GM23338 (cell line): ENCODE measurements at places on chromosomes 7 and 10.

DNA sequence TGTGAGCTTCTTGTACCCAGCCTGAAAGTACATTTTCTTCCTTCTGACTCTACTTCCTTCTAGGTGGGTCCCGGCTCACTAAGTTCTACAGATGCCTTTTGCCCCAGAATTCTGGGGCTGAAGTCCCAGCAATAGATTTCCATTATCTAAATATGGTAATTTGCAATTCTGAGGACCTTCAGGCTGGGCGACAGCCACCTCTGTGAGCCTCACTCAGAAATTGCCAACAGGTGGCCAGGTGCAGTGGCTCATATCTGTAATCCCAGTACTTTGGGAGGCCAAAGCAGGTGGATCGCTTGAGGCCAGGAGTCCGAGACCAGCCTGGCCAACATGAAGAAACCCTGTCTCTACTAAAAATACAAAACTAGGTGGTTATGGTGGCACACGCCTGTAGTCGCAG is 23.7 kb downstream of the CREM start:
- DNase-seq, result no peak

DNA sequence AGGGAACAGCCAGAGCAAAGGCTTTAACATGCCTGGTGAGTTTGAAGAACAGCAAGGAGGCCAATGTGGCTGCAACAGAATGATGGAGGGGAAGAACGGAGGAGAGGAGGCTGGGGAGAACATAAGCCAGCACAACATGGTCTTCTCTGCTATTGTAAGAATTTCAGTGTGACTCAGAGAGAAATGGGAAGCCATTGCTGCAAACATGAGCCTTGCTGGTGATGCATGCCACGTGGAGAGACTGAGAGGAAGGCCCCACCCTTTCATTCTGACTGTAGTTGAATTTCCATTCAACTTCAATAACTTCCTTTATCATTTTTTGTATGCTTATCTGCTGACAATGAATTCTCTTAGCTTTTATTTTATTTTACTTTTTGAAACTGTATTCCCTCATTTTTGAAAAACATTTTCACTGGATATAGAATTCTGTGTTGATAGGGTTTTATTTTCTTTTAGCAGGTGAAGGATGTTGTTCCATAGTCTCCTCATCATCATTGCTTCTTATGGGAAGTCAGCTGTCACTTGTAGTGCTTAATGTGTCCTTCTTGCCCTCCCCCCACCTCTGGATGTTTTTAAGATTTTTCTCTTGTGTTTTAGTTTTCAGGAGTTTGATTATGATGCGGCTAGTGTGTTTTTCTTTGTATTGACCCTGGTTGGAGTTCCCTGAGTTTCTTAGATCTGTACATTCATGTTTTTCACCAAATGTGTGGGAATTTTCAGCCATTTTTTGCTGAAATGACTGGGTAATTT is 46.4 kb upstream of the LEP start:
- no peak for DNase-seq

GRCh38 chr7:84144935-84145334 is 49.7 kb downstream of the SEMA3A start:
- DNase-seq, result peak; percentile 45

GRCh38 chr7:114102131-114102530 is 183.3 kb upstream of the PPP1R3A start:
- no peak for DNase-seq

- no peak for DNase-seq
Measured at GRCh38 chr10:112535531-112535951, 88.5 kb downstream of the VTI1A start.

GRCh38 chr10:63455507-63455906 is 10.3 kb downstream of the JMJD1C start:
- DNase-seq, result no peak

DNA sequence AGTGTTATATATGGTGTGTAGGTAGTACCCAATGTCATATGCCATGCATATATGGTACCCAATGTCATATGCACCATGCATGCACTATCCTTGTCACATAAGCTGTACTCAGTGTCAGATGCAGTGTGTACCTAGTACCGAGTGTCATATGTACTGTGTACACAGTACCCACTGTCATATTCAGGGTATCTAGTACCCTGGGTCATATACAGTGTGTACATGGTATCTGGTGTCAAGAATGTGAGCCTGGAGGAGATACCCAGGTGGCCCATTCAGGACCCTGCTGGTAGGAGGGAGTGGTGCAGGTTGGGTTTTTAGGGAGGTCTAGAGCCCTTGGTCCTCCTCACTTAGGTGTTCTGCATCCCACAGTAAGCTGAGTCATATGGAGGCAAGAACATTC is 1.8 kb downstream of the ZMYND11 start:
- DNase-seq, result peak; percentile 76

DNA sequence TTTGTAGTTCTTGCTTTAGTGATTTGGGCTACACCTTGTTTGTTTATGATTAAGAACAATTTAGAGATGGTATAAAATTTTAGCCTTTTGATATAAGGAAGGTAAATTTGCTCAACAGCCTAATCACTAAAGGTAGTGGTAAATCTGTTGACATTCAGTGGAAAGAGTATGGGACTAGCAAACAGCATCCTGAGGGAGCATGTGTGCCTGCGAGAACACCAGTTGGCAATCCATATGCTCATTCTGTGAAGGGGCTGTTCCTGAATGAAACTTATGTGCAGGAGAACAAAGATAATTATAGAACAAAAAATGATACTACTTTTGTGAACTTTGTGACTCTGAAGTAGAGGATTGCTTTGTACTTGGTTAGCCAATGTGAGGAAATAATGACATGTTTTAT is 44.0 kb downstream of the CAPZA2 start:
- no peak for DNase-seq

GRCh38 chr7:109178342-109178741 is 608.7 kb downstream of the DNAJB9 start:
- DNase-seq, result no peak

DNA sequence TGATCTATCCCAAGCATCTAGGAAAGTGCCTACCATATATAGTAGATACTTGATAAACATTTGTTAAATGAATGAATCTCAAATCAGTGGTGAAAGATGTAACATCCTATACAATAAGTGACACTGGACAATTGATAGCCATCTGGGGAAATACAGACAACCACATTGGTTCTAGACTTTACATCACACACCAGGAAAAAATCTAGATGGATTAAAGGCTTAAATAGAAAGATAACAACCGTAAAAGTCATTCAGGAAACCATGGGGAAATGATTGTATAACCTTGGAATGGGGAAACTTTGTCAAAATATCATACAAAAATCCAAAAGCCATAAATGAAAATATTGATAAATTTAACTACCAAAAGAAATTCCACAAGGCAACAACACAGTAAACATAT is 7.0 kb upstream of the GARIN1A start:
- DNase-seq, result no peak

- no peak for DNase-seq
Measured at GRCh38 chr7:135584362-135585353, 26.9 kb downstream of the NUP205 start.

- DNase-seq, result no peak
Measured at GRCh38 chr7:70458745-70459144, 673.2 kb upstream of the GALNT17 start.

DNA sequence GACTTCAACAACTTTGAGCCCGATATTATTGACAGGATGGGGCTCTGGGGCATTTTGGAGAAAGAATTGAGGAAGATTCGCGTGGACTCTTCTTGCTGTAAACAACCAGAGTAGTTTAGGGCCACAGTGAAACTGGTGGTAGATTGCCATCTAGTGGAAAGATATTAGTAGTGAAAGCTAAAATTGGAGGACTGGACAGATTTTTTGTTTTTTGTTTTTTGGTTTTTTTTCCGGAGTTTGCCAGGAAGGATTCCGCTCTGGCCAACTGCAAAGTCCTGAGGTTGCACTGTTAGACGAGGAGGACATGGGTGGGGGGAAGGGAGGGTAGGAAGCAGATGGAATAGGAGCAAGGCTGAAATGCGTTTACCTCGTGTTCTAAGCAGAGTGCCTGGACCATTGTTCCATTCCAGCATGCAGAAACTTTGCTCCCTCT is 11.7 kb downstream of the NOBOX start:
- DNase-seq, result peak; percentile 83

DNA sequence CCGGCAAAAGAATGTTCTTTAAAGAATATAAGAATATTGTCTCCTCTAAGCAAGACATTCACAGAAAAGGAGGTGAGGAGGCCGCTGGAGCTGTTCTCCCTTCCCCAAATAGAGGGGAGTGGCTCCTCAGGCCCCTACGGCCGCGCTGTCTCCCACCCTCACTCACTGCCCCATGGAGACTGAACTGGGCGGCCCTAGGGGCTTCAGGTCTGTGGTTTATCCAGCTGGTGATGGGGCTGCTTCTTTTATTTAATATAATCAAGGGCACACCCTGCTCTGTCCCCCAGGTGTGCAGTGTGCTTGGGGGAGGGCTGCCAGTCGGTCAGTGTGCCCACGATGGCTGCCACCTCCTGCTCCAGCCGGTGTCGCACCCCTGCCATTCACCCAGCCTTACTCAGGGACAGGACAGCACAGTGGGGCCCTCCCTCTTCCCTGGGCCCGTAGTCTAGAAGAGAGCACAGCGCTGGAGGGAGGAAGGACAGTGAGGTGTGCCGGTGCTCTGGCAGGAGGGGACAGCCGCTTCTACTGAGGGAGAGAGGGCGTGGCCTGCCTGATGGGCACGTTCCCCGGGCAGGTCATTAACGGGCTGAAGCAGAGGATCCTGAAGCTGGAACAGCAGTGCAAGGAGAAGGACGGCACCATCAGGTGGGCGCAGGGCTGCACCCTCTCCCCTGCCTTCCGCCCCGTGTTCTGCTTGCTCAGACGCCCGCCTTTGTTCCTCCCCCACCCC is 23.4 kb downstream of the IQCE start:
- no peak for DNase-seq

DNA sequence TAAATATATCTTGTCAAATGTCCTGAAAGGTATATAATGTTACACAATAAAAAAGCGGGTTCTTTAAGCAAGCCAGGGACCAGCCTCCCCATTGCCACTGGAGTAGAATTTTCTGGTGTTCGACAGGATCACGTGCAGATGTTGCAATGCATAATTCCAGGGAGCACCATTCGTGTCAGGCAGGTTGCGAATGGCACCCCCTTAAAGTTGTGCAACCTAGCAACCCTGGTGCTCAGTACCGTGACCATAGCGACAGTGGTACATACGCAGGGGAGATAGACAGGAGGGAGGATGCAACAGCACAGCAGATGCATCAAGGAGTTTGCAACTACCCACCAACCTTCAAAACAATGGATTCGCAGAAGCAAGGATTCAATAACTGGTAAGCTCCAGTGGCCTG is 6.6 kb upstream of the BMPR1A start:
- DNase-seq, result no peak

- no peak for DNase-seq
Measured at GRCh38 chr7:50626286-50626685, 61.1 kb upstream of the DDC start.

DNA sequence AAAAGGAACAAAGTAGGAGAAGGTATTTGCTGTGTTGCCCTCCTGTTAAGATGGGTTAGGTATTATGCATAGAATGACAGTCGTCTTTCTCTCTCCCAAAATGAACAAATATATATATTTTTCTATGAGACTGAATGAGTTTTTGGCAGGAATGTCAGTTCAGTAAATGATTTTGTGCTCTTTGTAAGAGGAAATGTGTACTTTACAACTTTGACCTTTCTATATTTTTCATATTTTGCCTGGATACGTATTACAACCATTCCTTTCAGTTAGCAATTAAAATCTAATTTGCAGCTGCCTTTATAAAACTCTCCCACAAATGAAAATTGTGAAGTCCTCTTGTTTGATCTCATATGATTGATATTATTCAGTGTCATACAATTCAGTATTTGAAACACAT is 336.6 kb upstream of the MEOX2 start:
- no peak for DNase-seq

- no peak for DNase-seq
Measured at GRCh38 chr10:112375721-112376395, 1.9 kb downstream of the ACSL5 start.
